ENCODE measurements at places on chromosomes 6 and 20.
A peak's percentile ranks its signal among the peaks of the same experiment; 100 is the strongest.

DNA sequence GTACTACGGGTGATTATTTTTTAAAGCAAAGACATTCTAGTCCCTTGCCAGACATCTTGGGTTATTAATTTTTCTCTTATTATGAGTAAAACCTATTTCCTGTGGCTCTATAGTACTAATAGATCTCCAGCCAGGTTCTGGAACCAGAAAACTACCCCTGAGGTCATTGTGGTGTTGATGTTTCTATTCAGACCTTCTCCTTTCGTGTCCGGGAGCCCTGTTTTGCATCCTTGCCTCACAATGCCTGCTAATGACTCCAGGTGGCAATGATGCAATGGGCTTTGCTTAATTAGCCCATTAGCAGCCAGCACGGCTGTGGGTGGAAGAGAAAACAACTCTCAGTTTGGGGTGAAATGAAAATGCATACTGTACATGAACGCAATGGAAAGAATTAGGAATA lies 62.9 kb upstream of the ARG1 start:
- no peak for DNase-seq

GRCh38 chr20:17427638-17428037 lies 103.5 kb downstream of the BFSP1 start:
- DNase-seq: no peak

DNA sequence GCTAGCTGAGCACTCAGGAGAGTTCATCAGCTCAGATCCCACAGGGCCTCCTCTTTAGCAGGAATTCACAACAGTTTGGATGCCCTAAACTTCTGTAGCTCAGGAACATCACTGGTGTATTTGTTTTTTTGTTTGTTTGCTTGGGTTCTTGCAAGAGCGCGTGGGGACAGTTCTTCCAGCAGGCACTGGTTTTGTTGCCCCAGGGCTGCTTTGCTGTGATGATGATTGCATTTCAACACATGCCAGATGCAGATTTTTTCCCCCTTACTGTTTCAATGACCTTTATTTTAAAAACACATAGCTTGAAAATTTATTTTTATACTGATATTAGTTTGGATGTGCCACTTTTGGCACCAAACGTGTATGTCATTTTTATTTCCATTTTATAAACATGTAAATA lies 77.1 kb downstream of the DHX35 start:
- DNase-seq: no peak

DNA sequence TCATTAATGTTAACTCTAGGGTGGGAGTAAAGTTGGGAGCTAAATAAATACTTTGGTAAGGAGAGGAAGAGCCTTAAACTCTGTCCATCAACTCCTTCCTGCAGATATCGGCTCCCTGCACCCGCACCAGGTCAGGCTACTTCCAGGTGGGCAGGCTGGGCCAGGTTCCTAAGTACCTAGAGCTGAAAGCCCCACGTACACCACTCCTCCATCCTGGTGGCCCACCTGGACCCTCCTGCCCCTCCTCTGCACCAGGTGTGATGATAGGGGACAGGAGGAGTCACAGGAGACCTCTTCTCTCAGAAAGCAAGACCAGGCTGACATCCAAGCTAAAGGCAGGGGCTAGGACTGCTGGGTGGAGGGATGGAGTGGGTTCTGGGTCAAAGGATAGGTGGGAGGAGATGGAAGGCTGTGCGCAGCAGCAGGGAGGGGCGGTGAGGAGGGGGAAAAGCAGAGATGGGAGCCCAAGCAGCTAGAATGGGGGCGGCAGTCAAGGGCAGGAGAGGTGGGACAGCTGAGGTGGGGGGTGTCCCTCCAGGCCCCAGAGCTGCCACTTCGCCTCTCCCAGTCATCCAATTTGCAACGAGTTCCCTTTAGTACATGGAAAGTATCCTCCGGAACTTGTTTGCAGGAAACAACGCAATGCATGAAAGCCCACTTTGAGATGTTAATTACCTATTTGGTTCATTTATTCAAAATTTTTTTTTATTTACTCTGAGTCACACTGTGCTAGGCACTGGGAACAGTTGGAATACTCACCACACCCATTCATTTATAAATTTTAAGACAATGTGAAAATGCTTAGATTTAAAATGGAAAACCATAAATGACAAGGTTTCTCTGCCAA lies 15.2 kb upstream of the TOX2 start:
- DNase-seq: no peak

DNA sequence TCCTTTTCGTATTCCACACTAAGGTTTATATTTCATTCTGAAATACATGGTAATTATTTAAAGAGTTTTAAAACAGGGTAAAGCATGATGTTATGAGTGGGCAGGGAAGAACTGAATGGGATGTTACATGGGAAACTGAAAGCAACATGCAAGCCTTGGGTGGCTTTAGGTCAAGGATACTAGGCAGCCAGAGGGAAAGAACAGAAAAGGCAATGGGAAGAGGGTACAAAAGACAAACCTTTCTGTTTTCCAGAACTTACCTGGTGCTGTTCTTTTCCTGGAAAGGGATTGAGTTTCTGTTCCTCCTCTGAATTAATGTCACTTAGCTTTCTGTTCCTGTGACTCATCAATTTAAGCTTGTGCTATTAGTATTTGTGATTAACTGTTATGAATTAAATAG lies 71.2 kb upstream of the SMIM8 start:
- no peak for DNase-seq

- DNase-seq: no peak
Observed at GRCh38 chr20:5973172-5973571, 22.7 kb downstream of the MCM8 start.

- DNase-seq: no peak
Observed at GRCh38 chr20:63179687-63180568, 36.0 kb downstream of the YTHDF1 start.

- DNase-seq: no peak
Observed at GRCh38 chr6:69294407-69294806, 502.4 kb downstream of the LMBRD1 start.

- DNase-seq: no peak
Observed at GRCh38 chr6:76631622-76632021, 559.2 kb upstream of the IMPG1 start.

GRCh38 chr20:44478206-44478605 lies 2.5 kb downstream of the TTPAL start:
- no peak for DNase-seq

- peak; percentile 59 for DNase-seq
Observed at GRCh38 chr6:35240838-35241801, 18.4 kb upstream of the ZNF76 start.

GRCh38 chr6:95785785-95786184 lies 208.4 kb downstream of the MANEA start:
- no peak for DNase-seq

GRCh38 chr6:80457439-80457933 lies 351.0 kb downstream of the BCKDHB start:
- no peak for DNase-seq

DNA sequence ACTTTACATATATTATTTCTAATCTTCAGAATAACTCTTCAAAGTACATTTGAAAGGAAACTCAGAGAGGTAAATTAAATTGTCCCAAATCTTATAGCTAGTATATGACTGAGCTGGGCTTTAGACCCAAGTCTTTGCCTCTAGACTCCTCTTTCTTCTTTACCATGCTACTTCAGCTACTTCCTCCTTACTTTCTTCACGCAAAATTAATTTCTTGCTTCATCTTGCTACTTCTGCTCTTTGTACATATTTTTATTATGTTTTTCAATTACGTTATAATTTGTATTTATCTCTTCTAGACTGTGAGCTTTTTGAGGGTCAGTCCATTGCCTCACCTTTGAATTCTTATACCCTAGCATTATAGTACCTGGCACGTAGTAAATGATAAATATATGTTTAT lies 5.3 kb downstream of the TMEM170B start:
- no peak for DNase-seq

- DNase-seq: no peak
Observed at GRCh38 chr6:139480356-139481165, 106.1 kb upstream of the CITED2 start.
